ENCODE measurements at places on chromosomes 7 and 10. TPM values are rescaled to one million over a fixed set of nuclear protein-coding genes. Genes with fewer than 3 reads are reported as not detected.
A peak's percentile ranks its signal among the peaks of the same experiment; 100 is the strongest.

Gene VSTM4
- 24.4 TPM for total RNA-seq

Gene ZNF777
- 5.3 TPM for total RNA-seq

GRCh38 chr7:28606421-28606820 is 194.1 kb downstream of the CREB5 start:
- H3K4me3 ChIP-seq, result no peak overlapping the region
- no peaks in the 10 kb centered on the region for H3K27me3 ChIP-seq
- no peaks in the 10 kb centered on the region for H3K4me1 ChIP-seq

GRCh38 chr7:54967377-54967776 is 51.4 kb upstream of the EGFR start:
- no peaks in the 10 kb centered on the region for H3K36me3 ChIP-seq
- H3K4me3 ChIP-seq, result no peak overlapping the region
- no peaks in the 10 kb centered on the region for H3K4me1 ChIP-seq
- no peaks in the 10 kb centered on the region for H3K27me3 ChIP-seq
- DNase-seq, result no peak
- no peak overlapping the region for H3K27ac ChIP-seq

DNA sequence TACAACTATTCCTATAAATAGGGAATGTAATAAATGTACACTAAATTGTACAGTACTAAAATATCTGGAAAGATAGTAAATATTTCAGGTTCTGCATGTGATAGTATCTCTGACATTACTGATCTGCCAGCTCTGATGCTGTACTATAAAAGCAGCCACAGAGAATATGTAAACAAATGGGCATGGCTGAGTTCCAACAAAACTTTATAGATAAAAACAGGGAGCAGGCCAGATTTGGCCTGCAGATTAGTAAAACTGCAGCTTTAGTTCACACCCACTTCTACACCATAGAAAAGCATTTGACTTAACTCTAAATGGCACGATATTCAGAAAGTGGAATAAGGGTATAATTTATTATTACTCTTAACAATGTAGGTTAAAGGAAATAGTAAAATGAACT is 18.8 kb upstream of the TLL2 start:
- H3K27me3 ChIP-seq, result no peaks in the 10 kb centered on the region
- H3K4me1 ChIP-seq, result no peaks in the 10 kb centered on the region
- DNase-seq, result no peak
- H3K4me3 ChIP-seq, result no peak overlapping the region

GRCh38 chr10:33410860-33411234 is 76.4 kb upstream of the NRP1 start:
- no peaks in the 10 kb centered on the region for H3K36me3 ChIP-seq
- DNase-seq, result no peak
- no peak overlapping the region for H3K27ac ChIP-seq
- H3K4me3 ChIP-seq, result no peak overlapping the region
- no peaks in the 10 kb centered on the region for H3K4me1 ChIP-seq

- no peaks in the 10 kb centered on the region for H3K27me3 ChIP-seq
- no peak for DNase-seq
- no peaks in the 10 kb centered on the region for H3K36me3 ChIP-seq
- peak overlapping the region; percentile 98 for H3K27ac ChIP-seq
- H3K4me1 ChIP-seq, result peaks cover 11% of the 10 kb centered on the region
These were observed 102.8 kb upstream of the ZNF438 start for GRCh38 chr10:31134311-31134952.
